NCI-H1092 (cell line): ENCODE measurements at places on chromosomes 7 and 10.

DNA sequence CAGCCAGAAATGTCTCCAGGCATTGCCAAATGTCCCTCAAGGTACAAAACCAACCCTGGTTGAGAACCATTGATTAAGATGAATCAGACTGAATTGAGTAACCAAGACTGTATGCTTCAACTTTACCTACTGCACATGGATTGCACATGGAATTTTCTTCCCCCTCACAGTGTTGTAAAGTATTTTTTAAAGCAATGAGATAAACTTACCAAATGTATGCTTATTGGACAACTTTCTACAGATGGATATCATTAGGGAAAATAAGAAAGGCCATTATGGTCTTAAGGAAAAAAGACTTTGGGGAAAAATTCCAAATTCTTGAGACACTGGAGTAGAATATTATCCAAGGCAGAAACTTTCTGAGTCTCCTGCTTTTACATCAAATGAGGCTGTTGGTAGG lies 20.9 kb upstream of the MTPN start:
- no peak for DNase-seq

DNA sequence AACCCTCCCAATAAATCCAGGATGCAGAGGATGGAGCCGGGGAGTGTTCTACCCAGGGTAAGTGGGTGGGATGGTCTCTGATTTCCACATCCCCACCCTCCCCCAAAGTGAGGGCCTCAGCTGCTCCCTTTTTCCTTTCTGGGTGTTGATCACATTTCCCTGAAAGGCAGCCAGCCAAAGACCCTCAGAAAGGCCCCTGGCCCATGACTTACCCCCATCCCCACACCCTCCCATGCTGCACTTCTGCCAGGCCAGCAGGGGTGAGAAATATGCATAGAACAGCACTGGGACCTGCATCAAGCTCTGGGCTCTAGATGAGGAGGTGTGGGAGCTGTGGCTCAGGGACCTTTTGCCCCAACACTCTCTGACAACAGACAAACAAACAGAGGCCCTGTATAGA lies 927.3 kb upstream of the ZNF722 start:
- DNase-seq, result no peak

DNA sequence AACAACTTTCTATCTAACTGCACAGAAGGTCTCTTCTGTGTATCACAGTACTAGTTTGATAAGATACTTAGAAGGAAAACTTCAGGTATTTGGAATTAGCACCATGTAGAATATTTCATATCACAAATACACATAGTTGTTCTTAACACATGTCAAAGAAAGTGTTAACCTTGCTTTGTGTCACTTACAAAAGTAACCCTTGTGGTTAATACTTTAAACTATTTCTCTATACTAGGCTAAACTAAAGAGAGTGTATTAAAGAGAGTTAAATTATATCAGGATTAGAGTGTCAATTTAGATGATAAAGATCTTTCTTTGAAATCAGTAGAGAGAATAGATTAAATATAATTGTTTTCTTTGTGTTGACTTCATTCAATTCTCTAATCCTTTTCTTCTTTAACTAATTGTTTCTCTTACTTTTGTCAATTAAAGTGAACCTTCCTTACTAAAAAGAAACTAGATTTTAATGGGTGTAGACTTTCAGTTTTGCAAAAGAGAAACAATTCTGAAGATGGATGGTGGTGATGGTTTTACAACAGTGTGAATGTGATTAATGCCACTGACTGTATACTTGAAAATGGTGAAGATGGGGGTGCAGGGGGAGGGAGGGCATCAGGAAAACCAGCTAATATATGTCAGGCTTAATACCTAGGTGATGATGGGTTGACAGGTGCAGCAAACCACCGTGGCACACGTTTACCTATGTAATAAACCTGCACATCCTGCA lies 67.8 kb downstream of the CHN2 start:
- no peak for DNase-seq

GRCh38 chr7:43758029-43758821 lies at the start of gene BLVRA:
Gene BLVRA, plus strand, starts transcription at chr7:43758680. Its CDS starts 12,479 bp downstream, at chr7:43771159.
- no peak for DNase-seq

DNA sequence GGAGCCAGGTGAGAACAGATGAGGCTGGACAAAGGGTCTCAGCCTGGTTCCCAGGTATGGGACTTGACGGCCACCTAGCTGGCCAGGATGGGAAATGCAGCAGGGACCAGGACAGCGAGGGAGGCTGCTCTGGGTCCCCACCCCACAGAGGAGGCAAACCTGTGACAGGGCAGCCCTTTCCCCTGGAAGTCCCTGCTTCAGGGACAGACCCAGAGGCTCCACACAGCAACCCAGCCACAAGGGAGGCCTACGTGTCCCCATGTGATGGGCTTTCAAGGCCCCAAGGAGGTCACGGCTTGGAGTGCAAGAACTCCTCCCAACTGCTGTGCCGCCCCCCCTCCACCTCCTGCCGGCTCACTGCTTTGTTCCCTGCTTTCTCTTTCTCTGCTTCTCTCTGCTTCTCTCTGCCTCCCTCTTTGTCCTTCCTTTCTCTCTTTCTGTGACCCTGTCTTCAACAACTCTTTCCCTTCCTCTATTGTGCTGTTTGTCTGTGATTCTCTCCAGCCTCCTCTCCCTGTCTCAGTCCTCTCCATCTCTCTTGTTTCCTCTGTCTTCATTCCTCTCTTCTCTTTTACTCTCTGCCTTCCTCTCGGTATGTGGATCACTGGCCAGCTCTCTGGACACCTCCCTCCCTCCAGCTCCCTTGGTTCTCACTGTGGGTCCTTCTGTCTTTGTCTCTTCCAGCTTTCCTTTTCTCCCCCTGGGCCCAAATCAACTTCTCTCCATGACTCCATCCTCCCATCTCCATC lies 9.6 kb upstream of the EIF5AL1 start:
- no peak for DNase-seq

GRCh38 chr10:68235581-68235980 lies 3.7 kb upstream of the ATOH7 start:
- no peak for DNase-seq

DNA sequence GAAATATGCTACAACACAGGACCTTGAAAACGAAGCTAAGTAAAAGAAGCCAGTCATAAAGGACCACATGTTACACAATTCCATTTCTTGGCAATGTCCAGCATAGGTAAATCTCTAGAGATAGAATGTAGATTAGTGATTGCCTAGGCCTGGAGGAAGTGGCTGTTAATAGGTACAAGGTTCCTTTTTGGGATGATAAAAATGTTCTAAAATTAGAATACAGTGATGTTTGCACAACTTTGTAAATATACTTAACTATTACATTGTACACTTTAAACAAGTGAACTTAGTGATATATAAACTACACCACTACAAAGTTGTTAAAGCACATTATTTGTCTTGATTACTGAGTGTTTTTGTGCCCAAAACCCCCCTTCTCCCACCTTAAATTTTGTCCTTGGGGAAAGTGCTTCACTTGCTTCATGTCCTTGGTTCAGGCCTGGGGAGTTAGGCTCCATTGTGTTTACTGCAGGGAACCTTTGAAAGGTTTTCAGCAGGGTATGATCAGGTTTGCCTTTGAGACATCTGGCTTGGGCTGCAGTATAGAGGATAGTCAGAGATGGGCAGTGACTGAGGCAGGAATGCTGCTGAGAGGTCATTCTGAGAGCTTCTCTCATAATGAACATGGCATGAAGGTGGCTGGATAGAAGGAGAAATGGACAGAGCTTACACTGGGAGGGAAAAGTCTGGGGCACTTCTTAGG lies 1052.6 kb downstream of the REEP3 start:
- DNase-seq, result no peak

GRCh38 chr7:142872106-142872675 lies 13.4 kb downstream of the TRPV6 start:
- DNase-seq, result no peak

- no peak for DNase-seq
Measured at GRCh38 chr7:148408307-148408706, 182.3 kb upstream of the C7orf33 start.

- no peak for DNase-seq
Measured at GRCh38 chr7:139783647-139784385, 6.0 kb upstream of the HIPK2 start.

- no peak for DNase-seq
Measured at GRCh38 chr10:18158773-18159265, 18.6 kb downstream of the CACNB2 start.

DNA sequence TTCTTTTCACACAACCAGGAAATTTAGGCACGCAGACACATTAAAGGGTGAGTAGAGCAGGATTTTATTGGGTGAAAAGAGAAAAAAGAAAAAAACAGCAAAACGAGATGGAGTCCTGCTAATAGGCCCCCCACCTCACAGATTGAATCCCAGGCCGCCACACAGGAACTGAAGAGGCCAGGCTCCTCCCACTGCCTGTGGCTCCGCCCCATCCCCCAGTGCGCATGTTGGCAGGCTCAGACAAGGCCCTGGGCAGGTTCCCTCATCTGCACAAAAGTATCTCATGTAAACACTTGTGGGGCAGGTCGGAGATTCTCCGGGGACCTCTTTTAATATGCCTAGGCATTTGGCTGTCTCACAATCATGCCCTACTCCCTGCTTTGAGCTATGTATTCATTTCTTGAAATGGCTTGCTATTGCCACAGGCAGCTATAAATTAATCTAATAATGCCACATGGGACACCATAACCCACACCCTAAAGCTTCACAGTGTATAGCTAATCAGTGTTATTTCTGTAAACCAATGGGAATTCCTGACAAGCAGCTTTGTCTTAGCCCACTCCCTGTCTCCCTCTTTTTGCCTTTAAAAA lies 76.2 kb upstream of the KIF5B start:
- no peak for DNase-seq

DNA sequence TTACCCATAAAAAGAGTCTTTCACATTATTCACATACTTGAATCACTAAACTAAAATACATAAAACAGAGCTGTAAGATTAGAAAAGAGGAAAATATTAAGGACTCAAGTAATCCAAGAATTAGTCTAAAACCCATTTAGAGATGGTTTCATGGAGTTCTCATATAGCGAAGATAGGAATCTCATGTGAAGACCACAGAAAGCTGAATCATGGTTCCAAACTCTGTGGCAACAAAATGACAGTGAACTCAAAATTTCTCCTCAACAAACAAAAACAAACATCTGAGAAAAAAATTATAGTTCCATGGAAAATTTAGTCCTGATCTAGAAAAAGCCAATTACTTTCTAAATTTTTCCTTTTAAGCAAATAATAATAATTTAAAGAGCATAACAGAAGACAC lies 34.6 kb downstream of the BAZ1B start:
- DNase-seq, result no peak

DNA sequence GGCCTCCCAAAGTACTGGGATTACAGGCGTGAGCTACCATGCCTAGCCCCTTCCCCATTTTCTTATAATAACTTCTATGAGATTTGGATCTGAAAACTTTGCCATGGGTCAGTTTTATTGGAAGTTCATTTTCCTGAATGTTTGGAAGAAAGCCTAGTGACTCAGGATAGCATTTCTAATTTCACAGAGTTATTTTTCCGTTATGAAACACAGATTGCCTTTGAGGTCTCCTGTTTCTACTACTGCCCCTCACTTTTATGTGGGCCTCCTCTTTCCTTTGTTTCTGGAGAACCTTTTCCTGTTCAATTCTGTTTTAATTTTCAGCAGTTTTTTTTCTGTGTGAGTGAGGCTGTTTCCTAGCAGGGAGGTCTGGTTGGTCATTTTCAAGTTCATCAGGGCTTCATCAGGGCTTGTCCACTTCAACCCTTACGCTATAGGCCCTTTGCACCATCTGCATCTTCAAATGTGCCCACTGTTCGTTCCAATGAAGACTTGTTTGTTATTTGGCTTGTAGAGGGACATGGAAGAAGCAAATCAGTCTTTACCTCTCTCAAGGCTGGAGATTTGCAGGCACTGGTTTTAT lies 58.7 kb downstream of the BMPR1A start:
- DNase-seq, result no peak

- no peak for DNase-seq
Measured at GRCh38 chr7:17994079-17994850, 33.4 kb downstream of the PRPS1L1 start.

DNA sequence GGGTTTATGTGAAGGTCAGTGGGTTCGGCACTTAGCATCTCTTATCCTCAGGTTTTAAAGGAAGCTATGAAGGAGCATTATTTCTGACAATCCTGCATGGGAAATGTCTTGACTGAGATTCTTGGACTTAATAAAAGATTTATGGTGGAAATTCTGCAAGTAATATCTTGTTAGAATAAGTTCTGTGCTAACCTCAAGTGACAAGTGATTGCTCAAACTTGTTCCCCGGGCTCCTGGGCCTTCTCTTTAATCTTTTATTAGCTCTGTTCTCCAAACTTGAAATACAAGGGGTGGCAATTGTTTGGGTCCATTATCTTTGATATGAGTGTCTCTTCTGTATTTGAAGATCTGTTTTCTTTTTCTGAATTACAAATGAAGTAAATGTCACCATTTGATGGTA lies 140.6 kb upstream of the CTBP2 start:
- DNase-seq, result no peak

DNA sequence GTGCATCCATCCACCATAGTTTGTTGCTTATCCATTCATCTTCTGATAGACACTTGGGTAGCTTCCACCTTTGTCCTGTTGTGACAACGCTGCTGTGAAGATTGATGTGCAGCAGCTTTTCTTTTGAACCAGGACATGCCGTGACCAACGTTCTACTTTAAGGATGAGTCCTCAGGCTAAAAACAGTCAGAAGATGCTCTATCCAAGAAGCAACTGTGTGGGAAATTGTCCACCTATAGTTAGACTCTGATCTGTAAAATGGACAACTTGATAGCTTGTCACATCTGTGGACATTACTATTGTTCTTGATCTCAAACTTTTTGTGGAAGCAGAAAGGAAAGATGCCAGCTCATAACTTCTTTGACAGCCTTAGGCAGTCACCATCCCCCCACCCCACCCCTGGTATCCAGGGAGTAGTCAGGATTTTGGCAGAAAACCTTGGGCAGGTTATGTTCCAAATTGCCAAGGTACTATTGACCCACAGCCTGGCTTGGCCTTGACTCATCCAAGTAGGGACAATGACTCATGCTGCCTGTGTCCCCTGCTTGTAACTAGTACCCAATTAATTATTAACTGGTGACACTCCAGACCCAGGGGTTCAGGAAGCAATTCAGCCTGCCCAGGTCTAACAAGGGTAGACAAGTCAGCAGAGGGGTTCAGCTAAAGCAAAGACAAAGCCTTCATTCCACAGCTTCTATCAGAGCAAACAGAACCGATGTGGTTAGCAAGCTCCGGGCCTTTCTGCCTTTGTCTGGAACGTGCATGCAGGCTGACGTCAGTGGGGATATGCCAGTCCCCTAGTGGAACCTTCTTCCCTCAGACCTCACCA lies 99.6 kb upstream of the ANLN start:
- DNase-seq, result no peak

DNA sequence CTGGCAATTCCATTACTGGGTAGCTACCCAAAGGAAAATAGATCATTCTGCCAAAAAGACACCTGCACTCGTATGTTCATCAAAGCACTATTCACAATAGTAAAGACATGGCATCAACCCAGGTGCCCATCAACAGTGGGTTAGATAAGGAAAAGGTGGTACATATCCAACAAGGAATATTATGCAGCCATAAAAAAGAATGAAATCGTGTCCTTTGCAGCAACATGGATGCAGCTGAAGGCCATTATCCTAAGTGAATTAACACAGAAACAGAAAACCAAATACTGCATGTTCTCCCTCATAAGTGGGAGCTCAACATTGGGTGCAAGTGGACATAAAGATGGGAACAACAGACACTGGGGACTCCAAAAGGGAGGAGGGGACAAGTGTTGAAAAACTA lies 93.2 kb downstream of the HIP1 start:
- no peak for DNase-seq

GRCh38 chr10:31952066-31952465 lies 23.4 kb upstream of the ARHGAP12 start:
- no peak for DNase-seq
